Effector memory CD4-positive, alpha-beta T cell (primary cell): ENCODE measurements at places on chromosomes 11 and 22.

DNA sequence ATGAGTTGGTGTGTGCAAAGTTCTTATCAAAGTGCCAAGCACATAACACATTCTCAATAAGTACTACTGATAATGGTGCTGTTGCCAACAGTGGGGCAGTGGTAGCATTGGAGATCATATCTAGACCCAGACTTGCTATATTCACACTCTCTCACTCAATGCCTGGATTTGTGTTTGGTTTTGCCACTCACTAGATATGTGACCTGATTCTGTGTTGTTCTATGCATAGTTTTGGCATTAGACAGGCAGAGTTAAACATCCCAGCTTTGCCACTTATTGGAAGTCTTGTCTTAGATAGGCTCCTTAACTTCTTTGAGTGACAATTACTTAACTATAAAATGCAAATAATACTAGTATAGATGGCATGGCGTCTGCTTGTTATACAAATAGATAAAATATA lies 642.6 kb upstream of the CCDC179 start:
- DNase-seq = no peak

- no peak for DNase-seq
Observed at GRCh38 chr11:108927791-108928545, 263.1 kb downstream of the DDX10 start.

GRCh38 chr11:45805305-45806071 lies 539 bp downstream of the SLC35C1 start:
- no peak for DNase-seq

GRCh38 chr11:11985954-11986949 lies 22.2 kb downstream of the DKK3 start:
- DNase-seq = no peak

GRCh38 chr22:43883012-43883661 lies 8.7 kb downstream of the PNPLA5 start:
- DNase-seq = no peak

GRCh38 chr11:111320728-111321568 lies 22.6 kb downstream of the POU2AF3 start:
- no peak for DNase-seq

DNA sequence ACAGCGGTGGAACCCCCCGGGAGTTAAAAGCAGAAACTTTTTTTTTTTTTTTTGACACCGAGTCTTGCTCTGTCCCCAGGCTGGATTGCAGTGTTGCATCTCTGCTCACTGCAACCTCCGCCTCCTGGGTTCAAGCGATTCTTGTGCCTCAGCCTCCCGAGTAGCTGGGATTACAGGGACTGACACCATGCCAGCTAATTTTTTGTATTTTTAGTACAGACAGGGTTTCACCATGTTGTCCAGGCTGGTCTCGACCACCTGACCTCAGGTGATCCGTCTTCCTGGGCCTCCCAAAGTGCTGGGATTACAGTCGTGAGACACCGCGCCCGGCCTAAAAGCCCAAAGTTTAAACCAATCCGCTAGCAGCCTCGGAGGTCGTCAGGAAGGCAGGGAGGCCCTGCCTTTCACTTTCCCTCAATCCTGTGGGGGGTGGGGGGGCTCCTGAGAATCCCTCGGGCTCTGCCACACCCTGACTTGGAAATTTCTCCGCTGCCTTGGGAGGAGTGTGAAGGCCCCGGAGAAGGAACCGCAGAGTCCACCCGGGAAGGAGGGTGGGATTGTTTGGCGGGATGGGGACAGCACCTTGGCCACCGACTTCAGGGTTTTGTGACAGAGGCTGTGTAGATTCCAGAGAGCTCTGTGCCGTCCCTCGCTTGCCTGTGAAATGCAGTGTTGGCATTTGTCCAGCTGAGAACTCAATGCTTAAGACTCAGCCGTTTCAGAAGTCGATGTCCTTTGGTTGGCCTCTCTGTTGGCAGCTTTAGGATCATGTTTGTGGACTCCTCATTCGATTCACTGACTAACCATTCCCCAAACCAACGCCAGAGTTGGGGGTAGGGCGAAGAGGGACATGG lies 1.0 kb downstream of the ARHGAP8 start:
- DNase-seq = no peak

GRCh38 chr11:9719566-9720289 lies 55.9 kb downstream of the SWAP70 start:
- DNase-seq = no peak

DNA sequence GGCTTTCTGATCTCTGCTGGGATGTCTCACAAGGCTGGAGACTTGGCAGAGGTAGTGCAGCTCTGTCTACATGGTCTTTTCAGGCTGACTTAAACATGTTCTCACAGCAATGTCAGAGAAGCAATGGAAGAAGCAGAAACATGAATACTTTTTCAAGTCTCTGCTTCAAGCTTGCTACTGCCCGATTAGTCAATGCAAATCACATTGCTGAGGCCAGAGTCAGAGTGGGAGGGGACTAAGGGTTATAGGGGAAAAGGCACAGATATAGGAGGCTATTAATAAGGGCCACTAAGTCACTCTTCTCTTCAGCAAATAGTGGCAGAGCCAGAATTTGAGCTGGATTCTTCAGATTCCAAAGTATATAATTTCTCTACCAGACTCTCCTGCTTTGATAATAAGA lies 390.5 kb downstream of the TMEM135 start:
- DNase-seq = no peak

DNA sequence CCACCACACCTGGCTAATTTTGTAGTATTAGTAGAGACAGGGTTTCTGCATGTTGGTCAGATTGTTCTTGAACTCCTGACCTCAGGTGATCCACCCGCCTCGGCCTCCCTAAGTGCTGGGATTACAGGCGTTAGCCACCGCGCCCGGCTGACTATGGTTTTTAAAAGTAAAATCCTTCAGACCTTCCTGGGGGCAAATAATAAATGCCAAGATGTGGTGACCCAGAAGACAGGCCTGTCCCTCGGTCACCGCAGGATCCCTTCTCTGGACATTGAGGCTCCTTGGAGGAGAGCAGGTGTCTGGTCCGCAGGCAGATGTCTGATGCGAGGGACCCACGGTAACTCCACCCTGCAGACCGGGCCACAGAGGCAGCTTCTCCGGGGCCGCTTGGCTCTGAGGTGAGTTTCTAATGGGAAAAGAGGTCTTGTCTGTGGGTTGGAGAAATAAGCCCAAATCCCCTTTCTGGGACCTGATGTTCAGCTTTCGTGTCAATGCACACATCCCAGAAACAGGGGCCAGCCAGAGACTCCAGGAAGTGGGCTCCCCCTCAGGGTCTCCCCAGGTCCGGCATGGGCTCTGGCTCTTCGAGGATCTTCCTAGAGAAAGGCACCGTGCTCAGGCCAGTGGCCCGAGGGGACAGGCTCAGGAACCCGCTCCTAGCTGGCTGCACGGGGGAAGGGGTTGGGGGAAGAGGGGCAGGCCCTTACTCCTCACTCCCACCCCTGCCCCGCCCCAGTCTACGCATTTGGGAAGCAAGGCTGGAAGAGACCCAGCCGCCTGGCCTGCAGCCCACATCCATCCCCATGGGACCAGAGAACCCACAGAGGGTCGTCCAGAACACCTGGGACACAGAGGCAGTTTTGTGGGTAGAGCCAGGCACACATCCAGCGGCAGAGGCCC lies 100.6 kb downstream of the WNT7B start:
- DNase-seq = no peak

- DNase-seq = no peak
Observed at GRCh38 chr11:55714982-55715888, 53.2 kb downstream of the OR4C6 start.

- no peak for DNase-seq
Observed at GRCh38 chr11:45754741-45755140, 50.2 kb upstream of the SLC35C1 start.

DNA sequence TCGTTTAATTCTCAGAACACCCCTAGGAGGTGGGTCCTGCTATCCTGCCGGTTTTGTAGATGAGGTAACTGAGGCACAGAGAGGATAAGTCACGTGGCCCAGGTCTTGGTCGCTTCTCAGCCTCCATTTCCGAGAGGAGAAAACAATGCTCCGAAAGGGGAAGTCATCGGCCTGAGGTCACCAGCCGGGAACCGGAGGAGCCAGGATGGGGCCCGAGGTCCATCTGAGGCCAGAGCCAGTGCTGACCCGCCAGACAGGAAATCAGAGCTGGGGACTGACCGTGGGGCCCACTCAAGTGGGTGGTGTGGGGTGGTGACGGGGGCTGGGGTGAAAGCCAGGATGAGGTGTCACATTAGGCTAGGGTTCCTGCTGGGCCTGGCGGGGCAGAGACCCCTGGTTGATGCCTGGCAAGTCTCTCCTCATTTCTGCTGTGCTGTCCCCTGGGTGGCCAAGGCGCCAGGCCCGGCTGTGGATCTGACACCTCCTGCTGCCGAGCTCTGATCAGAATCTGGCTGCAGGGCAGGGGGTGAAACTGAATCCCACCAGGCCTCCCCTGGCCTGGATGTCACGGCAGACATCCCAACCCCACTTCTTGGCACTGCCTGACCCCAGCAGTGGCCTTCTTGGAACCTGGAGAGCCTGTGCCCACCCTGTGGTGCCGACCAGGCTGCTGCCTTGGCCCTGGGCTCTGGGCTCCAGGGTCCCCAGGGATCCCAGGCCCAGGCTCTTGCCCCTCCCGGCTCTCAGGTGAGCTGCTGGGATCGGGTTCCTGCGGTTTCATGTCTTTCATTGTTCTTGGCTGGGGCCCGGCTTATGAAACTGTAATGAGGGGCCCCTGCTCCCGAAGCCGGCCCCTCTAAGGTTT lies 12.0 kb downstream of the TRIOBP start:
- no peak for DNase-seq
